ENCODE measurements at places on chromosomes 5 and 9.

- DNase-seq = no peak
Measured at GRCh38 chr5:30574761-30575160, 618.7 kb upstream of the CDH6 start.

GRCh38 chr5:94558028-94558427 lies 60.4 kb downstream of the KIAA0825 start:
- no peak for DNase-seq

DNA sequence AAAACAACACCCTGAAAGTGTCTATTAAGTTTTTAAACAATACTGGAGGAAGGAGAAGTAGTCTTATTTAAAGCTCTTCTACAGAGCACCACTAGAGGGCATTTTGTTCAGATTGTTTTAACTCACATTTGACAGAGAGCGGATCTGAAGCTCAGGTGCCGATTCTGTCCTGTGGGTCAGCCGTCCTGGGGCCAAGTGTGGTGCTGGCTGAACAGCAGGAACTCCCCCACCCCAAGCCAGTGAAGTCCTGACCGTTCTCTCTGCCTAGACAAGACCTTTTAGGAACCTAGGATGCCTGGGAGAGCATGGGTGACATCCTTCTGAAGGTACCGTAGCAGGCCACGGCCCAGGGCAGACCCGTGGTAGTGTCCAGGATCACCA lies 3.9 kb downstream of the EXOC3 start:
- peak; percentile 69 for DNase-seq

GRCh38 chr9:23979491-23979890 lies 153.5 kb upstream of the ELAVL2 start:
- DNase-seq = no peak

DNA sequence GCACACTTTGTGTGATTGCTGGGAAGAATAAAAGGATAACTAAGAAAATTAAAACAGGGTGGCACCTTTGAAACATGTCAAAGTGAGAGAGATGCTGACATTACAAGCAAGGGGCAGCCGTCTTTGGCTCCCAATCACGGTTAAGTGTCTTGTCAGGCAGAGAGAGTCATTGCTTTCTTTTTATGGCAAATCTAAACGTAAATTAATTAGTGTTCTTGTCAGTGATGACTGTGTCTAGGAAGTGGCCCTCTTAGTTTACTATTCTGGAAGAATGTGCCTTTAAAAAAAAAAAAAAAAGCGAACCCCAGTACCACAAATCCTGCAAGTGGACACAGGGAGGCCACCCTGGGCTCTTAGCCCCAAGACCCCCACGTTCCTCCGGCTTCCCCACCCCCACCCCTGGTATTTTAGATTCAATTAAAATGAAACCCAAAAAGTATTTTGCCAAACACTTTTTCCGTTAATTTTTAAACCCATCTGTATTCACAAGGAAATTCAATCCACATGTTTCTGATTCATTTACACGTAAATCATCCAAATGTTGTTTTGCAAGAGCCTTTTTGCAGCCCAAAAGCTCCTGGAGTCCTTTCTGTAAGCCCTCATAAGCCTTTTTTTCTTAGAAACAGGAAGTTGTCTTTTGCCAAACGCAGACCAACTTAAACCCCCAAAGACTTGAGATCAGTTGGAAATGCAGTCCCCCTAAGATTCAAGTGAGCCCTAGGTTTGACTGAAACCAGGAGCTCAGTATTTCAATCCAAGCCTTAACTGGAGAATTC lies 399.3 kb downstream of the EBF1 start:
- no peak for DNase-seq

DNA sequence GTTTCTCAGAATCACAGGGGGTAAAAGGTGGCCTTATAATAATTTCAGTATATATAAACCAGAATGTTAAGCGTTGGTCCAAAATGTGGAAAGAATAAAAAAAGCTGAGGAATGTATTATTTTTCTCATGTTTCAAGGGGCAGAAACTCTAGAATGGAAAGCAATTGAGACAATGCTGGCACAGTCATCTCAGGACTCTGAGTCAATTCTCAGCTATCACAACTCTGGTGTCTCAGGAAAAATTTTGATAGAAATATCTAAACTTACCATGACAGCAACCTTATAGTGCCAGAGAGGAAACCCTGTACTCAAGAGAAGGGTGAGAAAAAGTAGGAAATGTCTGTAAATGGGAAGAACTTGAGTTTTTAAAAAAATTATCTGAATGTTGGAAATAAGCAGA lies 1189.4 kb upstream of the NUDT12 start:
- no peak for DNase-seq

GRCh38 chr5:95910521-95910920 lies 51.1 kb downstream of the ELL2 start:
- DNase-seq = no peak

DNA sequence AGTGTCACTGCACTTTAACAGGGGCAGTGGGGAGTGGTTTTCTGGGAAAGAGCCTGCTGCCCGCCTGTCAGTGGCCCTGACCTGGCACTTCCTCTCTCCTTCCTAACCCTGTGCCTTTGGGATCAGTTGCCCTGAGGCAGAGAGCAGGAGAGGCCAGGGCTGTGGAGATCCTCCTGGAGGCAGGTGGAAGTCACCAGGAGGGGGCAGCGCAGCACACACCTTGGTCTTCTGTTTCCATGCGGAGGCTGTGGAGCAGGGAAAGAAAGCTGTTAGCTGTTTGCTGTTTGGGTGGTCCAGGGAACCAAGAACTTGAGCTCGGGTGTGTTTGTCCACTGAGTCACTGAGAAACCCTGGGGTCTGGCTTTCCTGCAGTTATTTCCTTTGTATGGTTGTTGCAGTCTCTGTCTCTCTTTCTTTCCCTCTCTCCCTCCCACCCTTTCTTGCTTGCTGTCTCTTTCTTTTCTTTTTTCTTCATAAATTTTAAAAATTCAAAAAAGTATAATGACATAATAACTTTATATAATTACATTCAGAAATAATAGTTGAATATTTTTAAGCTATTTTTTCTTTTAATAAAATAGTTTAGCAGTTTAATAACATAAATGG lies 28.1 kb downstream of the NTRK2 start:
- peak; percentile 45 for DNase-seq

DNA sequence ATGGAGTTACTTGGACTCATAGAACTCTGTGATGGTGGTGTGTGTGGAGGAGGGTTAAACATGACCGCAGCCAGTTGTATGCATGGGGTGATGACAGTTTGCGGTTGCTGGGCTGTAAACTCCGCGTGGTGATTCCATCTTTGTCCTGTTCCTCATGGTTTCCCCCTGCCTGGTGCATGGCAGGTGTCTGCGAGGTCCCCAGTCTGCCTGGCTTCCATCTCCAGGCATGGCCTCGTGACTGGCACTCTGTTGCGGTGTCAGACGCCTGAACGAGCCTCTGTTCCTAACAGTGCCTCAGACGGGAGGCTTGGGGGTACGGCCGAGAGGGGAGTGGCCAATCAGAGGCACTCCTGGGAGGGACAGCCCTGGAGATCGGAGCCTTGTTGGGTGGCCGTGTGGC lies 33.9 kb upstream of the SH3PXD2B start:
- DNase-seq = no peak

DNA sequence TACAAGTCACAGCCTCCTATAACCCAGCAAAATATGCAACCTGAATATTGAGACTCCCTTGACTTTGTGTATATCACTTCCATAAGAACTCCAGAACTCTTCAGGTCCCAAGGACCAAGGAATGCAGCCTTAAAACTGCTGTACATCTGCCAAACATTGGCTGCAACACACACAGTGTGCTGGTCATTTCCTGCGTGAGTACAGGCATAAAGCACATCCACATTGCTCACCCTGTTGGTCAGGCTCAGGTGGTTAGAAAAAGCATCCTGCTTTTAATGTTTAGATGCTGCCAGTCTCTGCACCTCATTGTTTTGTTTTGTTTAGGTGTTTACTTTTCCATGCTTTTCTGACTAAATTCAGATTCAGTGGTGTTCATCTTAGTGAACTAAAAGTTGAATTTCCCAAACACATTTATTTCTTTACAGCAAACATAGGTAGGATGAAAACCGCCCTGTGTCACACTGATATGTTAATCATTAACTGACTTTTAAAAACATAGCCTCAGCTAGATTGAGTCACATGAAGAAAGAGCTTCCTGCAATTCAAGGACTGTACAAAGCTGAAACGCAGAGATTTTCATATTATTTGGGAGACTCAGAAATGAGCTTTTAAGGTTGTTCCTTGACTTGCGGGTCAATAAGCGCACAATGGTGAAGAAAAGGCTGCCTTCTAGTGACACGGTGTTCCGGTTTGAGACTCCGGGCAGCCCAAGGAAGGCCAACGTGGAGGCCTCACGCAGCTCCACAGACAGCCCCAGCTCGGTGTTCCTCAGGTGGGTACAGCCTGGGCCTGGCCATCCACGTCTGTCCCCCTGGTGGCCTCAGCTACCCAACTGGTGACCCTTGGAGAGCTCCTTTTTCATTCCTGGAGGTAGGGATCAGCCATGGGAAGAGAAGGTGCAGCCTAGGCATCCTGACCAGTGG lies 52.2 kb upstream of the GRAMD2B start:
- peak; percentile 82 for DNase-seq

- no peak for DNase-seq
Measured at GRCh38 chr9:105331160-105331559, 86.7 kb downstream of the SLC44A1 start.

Data from SW480 (cell line).